Cardiac atrium fibroblast (primary cell): ENCODE measurements at places on chromosomes 5 and 9. TPM values are rescaled to one million over a fixed set of nuclear protein-coding genes. Genes with fewer than 3 reads are reported as not detected.

Gene PCDHA1
- not detected in 2 replicates for total RNA-seq

Gene CD14
- total RNA-seq, result 1.1 and 14.7 TPM in 2 replicates

Gene PRSS3
- total RNA-seq, result 6.2 and 8.1 TPM in 2 replicates

Gene ADCY2
- not detected in 2 replicates for total RNA-seq

Gene CDC20B
- total RNA-seq, result not detected in 2 replicates

Gene CBY3
- not detected in 2 replicates for total RNA-seq

Gene ADGRD2
- total RNA-seq, result not detected in 2 replicates

Gene WNK2
- total RNA-seq, result not detected in 2 replicates

Gene PCDHB10
- total RNA-seq, result 0.16 and 0.18 TPM in 2 replicates
